ENCODE measurements at places on chromosomes 4 and X. TPM values are rescaled to one million over a fixed set of nuclear protein-coding genes. Genes with fewer than 3 reads are reported as not detected.

DNA sequence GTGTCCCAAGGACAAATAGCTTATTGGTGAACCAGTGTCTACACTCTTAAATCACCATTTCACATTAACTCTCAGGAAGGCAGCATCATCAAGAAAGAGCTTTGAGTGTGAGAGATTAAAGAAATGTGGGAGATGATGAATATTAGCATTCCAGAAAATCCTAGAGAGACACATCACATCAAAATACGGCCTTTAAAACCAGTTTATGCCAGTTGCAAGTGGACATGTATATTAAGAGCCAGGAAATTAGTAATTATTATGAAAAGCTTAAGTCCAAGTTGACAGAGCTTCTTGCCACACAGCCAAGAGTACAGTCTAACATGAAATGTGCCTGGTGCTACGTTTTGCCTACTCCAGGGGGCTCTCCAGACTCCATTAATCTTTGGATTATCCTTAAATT, 503.0 kb upstream of the BOD1L1 start:
- DNase-seq, result no peak

The TMEM35A gene
- total RNA-seq, result 1.4 TPM

DNA sequence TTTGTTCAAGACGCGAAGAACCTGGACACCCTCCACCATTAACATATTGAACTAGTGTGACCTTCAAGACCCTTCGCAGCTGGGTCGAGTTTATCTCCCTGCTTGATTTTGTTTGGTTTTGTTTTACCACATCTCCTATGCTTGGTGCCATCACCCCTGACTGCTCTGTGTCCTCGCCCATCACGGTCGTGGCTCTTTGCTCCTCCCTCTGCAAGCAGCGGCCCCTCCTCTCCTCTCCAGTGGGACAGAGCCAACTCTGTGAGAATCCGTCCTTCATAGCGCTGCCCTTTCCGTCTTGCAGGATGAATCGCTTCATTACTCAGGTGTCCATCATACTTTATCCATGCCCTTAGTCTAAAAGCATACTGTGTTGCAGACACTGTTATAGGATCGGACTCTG, 9.1 kb upstream of the FAM149A start:
- no peak for DNase-seq

The DTHD1 gene
- 0.55 TPM for total RNA-seq

GRCh38 chrX:76155786-76156185, 17.1 kb upstream of the PBDC1 start:
- DNase-seq, result no peak

The BEND2 gene
- not detected for total RNA-seq

Measured in mucosa of descending colon (tissue), 3 donors.